ENCODE measurements at places on chromosomes 12 and 14. TPM values are rescaled to one million over a fixed set of nuclear protein-coding genes. Genes with fewer than 3 reads are reported as not detected.

NKX2-1 gene
- total RNA-seq = not detected

RDH5 gene
- total RNA-seq = 2.0 TPM

C12orf75 gene
- total RNA-seq = 669 TPM

- peak; percentile 58 for DNase-seq
Measured at GRCh38 chr12:122190842-122191668, 8.1 kb downstream of the LRRC43 start.
